AG08396 (cell line): ENCODE measurements at places on chromosomes 12 and 14.

DNA sequence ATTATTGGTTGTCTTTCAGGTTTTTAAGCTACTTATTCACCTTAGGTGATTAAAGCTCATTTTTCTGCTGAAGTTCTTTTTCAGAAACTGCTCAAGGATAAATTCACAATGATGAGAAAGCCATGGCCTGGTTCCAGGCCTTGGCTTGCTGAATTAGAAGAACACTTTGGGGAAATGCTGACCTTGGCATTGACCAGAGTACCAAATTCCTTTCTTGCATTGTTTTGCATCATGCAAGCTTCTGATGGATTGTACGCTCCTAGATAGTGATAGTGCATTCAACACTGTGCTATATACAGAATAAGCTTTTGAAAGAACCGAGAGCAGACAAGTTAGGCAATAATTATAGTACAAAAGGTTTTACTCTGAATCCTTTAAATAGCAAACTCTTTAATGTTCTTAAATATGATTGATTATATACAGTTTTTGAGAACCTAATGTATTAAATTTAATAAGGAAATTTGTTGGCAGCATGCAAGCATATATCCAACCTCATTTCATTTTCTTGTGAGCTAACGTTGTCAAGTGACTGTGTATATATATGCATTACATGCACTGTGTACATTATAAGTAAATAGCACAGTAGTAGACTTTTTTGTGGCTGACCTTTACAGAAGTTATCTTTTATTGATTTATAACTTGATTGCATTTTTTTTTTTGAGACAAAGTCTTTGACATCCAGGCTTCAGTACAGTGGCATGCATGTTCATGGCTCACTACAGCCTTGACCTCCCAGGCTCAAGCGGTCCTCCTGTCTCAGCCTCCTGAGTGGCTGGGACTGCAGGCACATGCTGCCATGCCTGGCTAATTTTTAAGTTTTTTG, 99.2 kb downstream of the DIP2B start:
- DNase-seq, result peak; percentile 25

DNA sequence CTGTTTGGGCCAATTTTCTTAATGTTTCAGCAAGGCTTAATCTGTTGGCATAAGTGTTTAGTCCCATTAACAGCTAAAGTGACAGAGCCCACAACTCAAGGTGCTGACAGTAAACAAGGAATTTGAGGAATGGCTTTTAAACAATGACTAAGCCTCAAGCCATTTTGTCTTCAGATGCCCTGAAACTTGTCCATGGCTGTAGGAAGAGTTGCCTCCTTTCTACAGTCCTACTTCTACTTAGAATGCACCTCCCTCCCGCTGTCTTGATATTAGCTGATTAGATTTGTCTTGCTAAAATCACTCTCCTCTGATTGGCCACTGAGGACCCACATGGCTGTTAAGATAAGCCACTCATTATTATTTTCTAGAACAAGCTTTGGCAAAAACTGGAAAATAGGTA, 188.4 kb upstream of the OTX2 start:
- no peak for DNase-seq

DNA sequence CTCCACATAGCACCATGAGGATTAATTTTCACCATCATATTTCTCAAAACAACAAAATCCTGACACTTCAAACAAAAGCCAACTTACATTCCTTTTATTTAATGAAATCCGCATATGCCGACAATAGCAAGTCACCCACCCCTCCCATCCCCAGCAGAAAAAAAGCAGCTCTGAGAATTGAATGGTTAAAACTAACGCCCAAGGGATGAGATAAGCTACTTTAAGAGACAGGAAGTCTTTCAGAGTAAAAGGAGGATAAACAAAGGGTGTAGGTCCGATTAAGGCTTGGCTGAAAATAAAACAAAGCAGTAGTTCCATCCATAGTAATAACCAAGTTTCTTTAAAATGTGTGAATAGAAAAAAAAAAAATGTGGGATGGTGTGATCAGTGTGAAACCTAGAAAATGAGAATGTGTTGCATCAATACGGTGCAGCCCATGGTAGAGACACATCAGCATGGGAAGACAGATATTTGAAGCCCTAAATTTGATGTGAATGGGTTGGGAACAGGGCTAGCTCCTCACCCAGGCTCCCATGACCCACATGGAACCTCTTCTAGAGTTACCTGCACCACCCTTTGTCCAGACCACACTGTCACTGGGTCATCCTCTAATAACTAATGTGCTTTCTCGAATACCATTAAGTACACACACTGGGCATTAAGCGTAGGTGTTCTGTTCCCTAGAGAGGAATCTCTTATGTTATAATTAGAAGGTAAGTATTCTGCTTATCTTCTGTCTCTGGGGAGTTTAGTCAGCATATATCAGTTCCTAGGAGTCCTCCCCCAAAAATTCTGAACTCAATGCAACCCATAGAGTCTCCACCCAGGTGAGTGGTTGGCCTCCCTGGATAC, 31.7 kb downstream of the RTRAF start:
- no peak for DNase-seq

DNA sequence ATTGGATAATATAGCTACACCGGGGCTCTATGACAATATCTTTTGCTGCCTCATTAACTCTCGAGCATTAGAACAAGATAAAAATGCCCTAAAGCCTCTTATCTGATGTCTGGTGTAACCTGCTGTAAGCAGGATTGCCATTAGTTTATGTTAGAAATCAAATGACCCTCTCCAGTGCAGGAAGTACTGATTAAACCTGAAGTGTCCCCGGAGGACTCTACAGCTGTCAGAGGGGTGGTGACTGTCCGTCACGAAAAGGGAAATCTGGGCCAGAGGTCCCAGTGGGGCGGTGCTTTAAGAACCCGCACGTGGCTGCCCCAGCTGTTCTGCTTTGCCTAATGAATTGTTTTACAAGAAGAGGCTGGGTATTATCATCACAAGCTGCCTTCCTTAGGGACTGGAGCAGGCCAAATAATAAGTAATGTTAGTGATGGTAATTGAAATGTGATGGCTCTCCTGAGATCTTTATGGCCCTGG, 55.7 kb downstream of the LIN52 start:
- no peak for DNase-seq

GRCh38 chr14:31162910-31163649, 44.5 kb downstream of the HECTD1 start:
- DNase-seq, result no peak

- no peak for DNase-seq
These were observed 37.7 kb upstream of the SFSWAP start for GRCh38 chr12:131672941-131673887.

GRCh38 chr14:68139431-68140075, 320.0 kb downstream of the RAD51B start:
- DNase-seq, result no peak

GRCh38 chr12:96425321-96425720, 25.1 kb upstream of the CDK17 start:
- peak; percentile 56 for DNase-seq

DNA sequence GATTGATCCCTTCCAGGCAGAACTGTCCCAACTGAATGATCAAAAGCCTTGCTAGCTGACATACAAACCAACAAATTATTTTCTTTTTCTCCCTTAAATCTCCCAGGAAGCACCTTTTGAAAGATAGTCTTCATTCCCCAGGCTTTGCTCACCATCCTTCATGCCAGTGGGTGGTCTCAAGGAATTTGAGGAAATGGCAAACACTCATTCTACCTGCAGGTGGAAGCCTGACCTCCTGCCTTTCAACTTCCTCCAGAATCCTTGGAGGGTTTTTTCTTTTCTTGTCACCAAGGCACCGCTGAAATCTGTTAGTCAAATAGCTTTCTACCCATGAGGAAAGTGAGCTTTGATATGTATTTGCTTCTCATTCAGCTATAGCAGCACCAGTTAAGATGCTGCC, 128.5 kb downstream of the WIF1 start:
- DNase-seq, result no peak

GRCh38 chr12:54657105-54657607, 9.0 kb upstream of the DCD start:
- no peak for DNase-seq

DNA sequence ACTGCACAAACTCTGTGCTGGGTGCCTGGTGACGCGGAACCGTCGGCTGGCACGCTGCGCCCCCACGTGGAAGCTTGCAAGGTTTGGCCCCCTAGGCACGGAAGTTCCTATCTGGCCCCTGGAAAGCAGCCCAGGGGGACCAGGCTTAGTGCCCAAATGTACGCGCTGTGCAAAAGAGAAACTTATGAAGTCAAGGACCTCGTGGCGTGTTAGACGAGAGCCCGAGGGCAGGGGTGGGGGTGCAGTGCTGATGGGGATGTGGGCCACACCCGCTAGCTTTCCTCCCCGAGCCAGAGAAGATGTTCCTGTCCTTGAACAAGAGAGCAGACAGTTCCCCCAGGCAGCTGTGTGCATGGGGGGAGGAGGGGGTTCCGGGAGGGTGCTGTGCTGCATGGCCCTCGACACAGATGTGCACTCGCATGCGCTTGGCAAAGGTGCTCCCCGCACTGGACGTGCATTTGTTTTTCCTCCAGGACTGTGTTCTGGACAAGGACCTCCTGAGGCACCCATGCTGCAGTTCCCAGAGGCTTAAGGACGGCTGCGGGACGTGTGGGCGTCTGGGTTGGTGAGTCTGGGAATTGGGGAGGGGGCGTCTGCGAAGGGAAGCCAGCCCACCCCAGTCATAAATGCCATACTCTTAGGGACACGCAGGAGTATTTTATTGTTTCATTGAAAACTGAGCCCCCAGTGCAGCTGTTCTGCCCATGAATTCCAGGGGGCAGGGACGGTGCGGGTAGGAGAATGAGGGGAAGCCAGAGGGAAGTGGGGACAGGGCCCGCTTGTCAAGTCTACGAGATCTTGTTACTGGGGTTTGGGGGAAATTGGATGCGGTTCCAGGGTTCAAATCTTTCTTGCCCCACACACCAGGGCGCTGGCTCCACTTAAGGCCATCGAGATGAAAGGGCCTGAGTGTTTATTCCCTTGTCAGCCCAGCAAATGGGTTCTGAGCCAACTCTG, 80.0 kb downstream of the NTF3 start:
- peak; percentile 68 for DNase-seq

- DNase-seq, result no peak
These were observed 76.1 kb upstream of the HECTD1 start for GRCh38 chr14:31283578-31284252.

GRCh38 chr14:74035556-74035955, 16.4 kb downstream of the BBOF1 start:
- DNase-seq, result peak; percentile 27

DNA sequence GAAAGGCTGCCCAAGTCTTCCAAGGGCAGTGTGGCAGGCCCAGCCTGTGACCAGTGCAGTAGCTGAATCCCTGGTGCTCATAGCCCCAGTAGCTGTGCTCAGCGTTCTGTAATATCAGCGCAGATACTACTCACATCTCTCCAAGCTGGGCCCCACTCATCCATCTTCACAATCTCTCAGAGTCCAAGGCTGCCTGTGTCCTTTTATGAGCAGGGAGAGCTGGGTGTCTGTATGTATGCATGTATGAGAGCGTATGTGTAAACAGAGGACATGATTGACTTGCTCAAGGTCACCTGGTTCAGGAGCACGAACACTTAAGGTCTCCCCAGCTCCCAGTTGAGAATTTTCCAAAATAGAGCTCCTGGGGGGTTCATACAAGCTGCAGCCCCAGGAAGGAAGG, 5.4 kb downstream of the AQP6 start:
- DNase-seq, result no peak

GRCh38 chr14:78974691-78975090, 804.5 kb downstream of the NRXN3 start:
- no peak for DNase-seq

DNA sequence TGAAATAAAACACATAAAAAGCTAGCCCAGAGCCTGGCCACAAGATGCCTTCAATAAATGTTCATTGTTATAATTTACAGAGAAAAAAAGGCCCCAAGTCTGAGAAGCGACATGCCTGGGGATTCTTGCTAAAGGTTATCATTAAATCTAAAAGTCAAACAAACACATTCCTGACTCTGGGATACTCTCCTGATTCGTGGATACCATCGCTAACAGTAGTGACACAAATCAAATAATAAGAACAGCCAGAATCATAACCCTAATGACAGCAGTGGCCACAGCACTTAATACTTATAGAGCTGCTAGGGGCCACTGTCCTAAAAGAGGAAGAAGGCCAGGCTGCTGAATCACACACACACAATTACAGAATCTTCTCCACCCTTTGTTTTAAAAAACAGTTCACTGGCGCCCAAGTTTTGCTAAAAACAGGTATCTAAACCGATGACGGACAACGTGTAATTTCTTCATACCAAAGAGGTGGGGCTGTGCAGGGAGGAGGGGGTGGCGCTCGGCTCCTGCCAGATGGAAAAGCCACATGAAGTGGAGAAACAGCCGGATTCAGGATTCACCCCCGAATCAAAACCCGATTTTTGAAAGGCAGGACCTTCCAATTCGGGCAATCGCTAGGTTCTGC, 1.2 kb downstream of the CLIP1 start:
- peak; percentile 41 for DNase-seq
